Left renal cortex interstitium (tissue), 4 donors: ENCODE measurements at places on chromosomes 16 and 17.

DNA sequence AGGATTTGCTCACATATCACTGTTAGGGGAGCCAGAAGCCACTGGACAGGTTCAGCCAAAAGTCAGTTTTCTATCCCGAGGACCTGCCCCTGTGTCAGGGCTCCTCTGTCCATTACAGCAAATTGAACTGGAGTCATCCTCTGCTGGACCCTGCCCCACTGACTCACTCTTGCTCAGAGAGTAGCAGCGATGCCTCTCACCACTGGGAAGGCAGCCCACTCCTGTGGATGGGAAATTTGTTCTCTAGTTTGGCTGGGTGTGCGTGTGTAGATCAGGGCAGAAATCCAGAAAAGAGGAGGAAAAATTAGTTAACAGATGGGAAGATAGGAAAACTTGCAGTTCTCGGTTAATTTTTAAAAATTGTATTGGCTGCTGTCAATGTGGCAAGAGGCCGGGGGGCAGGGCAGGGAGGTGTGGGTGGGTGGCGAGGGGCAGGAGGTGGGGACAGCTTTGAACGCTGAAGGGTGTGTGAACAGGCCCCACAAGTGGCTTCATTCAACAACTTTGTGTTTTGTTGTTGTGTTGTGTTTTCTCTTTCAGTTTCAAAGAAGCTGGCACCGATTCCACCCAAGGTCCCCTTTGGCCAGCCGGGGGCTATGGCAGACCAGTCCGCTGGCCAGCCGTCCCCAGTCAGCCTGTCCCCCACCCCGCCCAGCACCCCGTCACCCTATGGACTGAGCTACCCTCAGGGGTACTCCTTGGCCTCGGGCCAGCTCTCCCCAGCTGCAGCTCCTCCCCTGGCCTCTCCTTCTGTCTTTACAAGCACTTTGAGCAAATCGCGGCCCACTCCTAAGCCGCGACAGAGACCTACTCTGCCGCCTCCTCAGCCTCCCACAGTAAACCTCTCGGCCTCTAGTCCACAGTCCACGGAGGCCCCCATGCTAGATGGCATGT lies 33.6 kb downstream of the ELAC2 start:
- DNase-seq = no peak

DNA sequence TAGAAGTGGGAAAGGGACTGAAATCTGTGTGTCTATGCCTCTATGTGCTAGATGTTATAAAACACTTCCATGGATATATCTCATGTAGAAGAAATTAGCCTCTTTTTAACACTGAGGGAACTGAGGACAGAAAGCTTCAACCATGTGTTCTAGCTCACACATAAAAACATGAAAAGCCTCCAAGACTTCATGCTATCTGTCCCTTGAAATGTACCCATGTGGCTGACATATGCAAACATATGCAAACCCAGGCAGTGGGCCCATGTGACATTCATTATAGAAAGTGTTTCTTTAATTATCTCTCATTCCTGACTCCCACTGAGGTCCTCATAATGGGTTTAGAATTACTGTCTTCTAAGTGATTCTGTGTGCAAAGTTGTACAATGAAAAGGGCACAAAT lies 134.7 kb upstream of the MAF start:
- DNase-seq = no peak

DNA sequence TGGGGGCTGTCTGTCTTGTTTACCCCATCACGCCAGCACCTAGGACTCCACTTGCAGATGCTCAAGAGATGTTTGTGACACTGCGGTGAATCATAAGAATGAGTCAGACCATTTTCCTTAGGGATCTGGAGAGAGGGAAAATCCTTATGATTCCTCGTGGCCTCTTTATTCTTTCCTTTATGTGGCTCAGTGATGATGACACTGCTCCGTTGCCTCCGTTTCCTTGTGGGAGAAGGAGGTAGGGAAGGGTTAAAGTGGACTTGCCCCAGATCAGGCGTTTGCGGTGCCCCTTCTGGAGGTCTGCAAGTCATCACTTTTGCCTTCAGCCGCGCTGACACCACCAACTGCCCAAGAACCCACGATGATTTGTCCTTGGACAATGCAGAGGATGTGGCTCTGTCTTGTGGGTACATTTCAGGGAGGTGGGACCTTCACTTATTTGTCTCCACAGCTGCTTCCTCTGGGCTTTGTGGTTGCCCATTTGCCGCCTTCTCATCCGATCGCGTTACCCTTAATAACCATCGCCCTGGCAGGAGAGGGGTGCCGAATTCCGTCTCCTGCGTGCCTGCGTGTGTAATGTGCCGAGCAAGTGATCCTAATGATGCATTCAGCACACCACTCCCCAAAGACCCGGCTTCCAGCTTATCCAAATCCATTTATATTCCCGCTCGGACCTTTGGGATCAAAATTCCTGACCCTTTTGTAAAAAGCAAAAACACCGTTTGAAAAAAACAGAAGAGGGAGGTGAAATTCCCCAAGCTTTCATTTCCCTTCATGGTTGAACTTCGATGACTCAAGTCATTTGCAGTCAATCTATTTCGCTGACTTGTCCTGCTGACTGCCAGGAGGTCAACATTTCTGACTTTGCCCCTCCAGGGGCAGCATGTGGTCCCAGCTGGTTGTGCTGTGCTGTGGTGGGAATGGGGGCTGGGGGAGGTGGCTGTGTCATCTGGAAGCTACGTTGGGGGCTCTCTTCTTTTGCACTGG lies 87.2 kb upstream of the IRX3 start:
- no peak for DNase-seq

- DNase-seq = no peak
Observed at GRCh38 chr17:7406235-7406825, 1.3 kb upstream of the NLGN2 start.

- DNase-seq = no peak
Observed at GRCh38 chr16:391885-392335, 5.1 kb upstream of the NME4 start.

- no peak for DNase-seq
Observed at GRCh38 chr17:61139219-61139618, 260.4 kb upstream of the TBX2 start.

DNA sequence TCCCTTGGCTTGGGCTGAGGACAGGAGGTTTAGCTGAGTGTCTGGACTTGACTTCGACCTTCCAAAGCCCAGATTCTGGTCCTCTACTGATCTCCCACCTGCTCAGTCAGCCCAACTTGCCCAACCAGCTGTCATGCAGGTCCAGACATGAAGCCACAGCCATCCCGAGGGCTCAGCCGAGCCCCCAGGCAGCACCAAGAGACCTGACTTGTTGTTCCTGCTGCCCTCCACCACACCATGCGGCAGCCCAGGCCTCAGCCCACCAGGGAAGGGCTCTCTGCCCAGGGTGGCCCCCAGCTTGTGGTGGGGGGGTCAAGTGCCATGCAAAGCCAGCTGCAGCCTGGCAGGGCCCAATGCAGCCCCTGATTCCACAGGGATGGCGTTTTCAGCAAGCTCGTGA lies 17.2 kb upstream of the CACNG4 start:
- no peak for DNase-seq

DNA sequence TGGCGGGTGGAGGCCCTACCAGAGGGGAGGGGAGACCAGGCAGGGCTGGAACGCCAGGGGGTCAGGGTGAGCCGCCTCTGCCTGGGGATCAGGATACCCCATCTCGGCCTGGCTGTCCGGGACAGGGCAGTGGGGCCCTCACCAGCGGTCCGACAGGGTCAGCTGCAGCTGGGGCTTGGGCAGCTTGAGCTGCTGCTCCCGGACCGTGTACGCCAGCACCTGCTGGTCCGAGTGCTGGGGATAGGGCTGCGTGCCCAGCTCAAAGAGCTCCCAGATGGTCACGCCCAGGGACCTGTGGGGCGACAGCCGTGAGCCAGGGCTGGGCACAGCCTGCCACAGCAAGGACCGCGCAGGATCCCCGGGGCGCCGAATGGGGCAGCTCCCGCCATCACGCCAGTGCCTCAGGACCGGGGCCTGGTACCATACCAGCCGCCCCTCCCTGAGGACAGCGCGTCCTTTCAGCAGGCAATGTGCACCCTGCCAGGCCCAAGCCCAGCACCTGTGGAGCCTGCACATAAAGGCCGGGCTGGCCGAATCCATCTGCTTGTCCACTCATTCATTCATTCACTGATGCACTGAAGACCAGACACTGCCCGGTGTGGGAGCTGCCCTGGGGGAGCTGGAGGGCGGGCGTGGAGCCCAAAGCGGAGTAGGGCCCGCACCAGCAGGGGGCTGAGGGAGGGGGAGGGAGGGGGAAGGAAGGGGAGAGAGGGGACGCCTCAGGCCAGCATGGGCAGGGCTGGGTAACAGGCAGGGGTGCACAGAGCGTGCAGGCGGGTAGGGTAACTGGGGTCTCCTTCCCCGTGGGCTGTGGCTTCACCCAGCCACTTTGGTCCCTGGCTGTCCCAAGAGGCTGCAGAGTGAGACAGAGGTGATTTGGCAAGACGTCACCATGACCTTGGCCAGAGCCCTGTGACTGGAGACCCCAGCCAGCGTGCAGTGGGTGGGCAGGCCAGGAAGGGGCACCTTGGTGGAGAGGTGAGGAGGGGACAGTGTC lies 42.0 kb upstream of the PVALEF start:
- DNase-seq = no peak

DNA sequence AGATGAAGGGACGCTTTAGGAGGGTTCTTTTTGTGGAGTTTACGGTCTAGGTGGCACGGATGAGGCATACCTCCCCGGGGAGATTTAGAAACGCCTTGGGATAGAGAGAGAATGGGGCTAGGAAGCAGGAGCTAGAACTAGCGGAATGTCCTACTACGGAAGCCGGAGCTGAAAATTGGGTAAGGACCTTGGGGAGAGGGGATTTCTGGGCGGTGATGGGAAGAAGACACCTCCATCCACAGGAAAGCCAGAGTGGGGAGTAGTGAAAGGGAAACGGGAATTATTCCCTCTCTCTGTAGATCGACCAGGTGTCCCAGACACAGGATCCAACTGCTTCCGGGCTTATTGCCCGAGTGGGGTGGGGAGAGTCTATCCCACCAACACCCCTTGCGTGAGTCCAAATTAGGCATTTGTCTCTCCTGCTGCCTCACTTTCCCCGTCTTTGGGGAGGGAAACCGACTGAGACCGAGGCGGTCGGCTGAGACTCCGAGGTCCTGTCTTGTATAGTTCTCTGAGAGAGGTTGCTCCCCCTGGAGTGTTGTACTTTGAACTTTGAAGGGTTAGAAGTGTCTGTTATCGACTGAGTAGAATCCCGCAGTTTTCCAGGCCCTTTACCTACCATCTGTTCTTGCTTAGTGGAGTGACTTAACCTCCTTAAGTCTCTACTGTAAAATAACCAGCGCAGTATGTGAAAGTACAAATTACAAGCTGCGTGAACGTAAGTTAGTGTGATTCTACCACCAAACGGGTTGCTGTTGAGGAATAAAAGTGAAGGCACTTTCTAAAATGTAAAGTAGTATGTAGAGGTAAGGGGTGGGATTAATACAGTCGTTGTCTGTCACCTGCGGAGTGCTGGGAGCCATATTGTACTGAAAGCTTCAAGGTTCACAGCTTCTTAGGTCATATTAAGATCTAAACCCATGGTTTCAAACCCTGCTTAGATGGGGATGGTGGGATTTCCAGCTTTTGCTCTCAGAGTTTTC lies 1.0 kb downstream of the RSPRY1 start:
- DNase-seq = peak; percentile 35

DNA sequence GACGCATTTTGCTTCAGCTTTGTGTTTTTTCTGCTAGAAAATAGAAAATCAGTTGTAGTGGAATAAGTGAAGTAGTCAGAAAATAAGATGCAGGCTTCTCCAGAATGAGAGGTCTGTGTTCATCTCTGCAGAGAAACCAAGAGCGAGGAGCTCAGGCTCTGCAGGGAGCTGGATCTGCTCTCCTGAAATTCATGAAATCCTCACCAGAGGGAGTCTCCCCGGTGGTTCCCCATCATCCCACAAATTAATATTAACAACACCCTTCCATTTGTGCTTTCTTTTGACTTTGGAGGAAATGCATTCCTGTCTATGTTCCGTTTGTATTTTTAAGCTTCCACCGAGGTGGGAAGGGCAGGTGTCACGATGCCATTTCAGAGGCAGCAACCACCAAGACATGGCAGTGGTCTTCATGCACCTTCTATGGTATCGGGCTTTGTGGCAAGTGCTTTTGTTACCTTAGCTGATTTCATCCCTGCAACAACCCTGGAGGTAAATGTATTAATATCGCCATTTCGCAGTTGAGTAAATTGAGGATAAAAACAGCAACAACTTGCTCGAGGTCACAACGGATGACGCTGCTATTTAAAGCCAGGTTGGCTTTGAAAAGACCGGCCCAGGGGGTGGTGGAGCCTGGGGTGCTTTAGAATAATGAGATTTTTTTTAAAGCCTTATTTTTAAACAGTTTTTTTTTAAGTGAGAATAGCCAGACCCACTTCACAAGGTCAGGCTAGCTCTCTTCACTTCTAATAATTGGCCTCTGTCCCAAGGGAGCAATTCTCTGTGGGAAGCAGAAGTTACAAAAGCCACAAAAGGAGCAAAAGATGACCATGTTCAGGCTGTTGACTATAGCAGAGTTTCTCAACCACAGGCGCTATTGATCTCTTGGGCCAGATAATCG lies 367.6 kb upstream of the ERCC4 start:
- DNase-seq = no peak

DNA sequence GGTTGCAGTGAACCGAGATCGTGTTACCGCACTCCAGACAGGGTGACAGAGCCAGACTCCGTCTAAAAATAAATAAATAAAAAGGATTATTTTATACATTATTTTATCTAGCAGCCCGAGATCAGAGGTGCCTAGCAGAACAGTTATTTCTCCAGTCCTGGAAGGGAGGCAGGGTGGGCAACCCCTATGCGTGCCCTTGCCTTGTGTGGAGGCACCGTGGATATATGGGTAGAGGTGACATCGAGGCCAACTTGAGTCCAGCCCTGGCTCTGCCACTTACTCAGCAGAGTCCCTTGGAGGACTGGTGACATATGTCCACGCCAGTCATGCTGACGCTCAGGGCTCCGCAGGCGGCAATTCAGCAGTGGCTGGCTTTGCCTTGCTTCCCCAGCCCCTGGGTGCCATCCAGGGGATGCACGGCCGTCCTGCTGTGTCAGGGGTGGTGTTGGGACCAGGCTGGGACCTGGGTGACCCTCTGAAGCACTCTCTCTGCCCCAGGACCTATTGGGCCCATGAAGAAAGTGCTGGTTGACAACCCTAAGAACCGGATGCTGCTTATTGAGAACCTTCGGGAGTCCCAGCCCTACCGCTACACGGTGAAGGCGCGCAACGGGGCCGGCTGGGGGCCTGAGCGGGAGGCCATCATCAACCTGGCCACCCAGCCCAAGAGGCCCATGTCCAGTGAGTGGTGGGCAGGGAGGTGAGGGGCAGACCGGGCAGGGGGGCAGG lies 13.2 kb downstream of the GALK1 start:
- no peak for DNase-seq

DNA sequence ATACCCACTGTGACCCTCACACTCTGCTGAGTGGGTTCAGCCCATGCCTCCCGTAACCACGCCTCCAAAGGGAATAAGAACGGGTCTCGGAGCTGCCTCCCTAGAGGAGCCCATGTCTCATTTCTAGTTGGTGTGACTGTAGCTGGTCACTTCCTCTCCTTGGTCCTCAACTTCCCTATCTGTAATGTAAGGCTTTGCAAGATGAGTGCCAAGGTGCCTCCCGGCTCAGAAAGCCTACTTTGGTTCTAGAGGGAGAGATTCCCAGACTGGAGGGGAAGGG lies 20.8 kb downstream of the C16orf74 start:
- DNase-seq = no peak
